ENCODE measurements at places on chromosomes 3 and 15.
A peak's percentile ranks its signal among the peaks of the same experiment; 100 is the strongest.

- no peak for DNase-seq
- no peak overlapping the region for H3K4me3 ChIP-seq
- H3K36me3 ChIP-seq: no peaks in the 10 kb centered on the region
- H3K4me1 ChIP-seq: no peaks in the 10 kb centered on the region
- H3K27ac ChIP-seq: no peak overlapping the region
- peaks cover 14% of the 10 kb centered on the region for H3K27me3 ChIP-seq
These were observed 187.6 kb upstream of the AGTR1 start for GRCh38 chr3:148510116-148510515.

DNA sequence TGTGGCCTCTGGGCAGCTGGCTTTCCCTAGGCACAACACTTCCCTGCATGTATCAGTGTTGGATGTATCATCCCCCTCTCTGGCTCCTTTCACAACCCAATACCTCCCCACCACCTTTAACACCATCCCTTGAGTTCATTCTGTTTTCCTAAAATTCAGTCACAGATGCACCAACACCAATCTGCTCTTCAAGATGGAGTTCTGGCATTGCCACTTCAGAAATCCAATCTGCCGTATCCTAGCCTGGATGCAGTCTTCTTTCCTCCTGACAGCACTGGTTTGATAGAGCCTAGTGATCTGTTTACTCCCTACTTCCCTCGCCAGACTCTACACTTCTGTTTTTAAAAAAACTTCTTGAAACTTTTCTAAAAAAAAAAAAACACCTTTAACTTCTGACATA is 21.7 kb downstream of the PXYLP1 start:
- no peaks in the 10 kb centered on the region for H3K36me3 ChIP-seq
- no peaks in the 10 kb centered on the region for H3K4me1 ChIP-seq
- no peak overlapping the region for H3K4me3 ChIP-seq
- H3K27me3 ChIP-seq: no peaks in the 10 kb centered on the region
- DNase-seq: no peak
- no peak overlapping the region for H3K27ac ChIP-seq

DNA sequence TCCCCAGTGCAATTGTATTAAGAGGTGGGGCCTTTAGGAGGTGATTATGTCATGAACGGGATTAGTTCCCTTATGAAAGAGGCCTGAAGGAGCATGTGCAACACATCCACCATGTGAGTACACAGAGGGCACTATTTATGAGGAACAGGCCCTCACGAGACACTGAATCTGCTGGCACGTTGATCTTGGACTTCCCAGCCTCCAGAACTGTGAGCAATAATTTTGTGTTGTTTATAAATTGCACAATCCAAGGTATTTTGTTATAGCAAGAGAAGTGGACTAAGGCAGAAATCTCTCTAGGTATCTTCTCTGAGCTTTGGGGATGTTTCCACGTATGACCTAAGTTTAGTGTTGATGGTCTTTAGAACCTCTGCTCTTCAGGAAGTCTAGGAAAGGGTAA is 149.3 kb upstream of the CBLB start:
- H3K36me3 ChIP-seq: no peaks in the 10 kb centered on the region
- H3K4me3 ChIP-seq: no peak overlapping the region
- peaks cover 4% of the 10 kb centered on the region for H3K4me1 ChIP-seq
- DNase-seq: no peak
- H3K27me3 ChIP-seq: no peaks in the 10 kb centered on the region
- no peak overlapping the region for H3K27ac ChIP-seq

- no peak overlapping the region for H3K27ac ChIP-seq
- no peaks in the 10 kb centered on the region for H3K36me3 ChIP-seq
- no peaks in the 10 kb centered on the region for H3K27me3 ChIP-seq
- H3K4me1 ChIP-seq: no peaks in the 10 kb centered on the region
- H3K4me3 ChIP-seq: no peak overlapping the region
- no peak for DNase-seq
These were observed 9.9 kb downstream of the ALDH1A3 start for GRCh38 chr15:100889385-100890050.

DNA sequence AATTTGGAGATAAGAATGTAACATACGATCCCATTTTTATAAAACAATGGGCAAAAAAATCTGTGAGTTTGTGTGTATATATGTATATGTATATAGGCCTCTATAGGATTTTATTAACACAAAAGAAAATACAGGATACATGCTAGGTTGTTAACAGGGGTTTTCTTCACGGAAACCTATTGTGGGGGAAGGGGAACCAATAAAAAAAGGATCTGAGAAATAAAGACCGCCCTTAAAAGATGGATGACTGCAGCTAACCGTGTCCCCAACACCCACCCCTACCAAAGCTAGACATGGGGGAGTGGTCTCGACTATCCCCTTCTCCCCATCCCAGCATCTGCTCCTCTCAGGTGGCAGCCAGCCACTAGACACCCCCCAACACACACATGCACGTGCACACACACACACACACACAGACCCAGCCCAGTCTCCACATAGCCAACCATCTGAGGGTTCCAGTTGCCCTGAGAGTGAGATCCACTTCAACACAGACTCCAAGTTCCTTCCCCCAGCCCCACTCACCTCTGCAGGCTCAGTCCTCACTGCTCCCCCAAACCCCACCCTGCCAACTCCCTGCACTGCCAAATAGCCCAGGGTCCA is 132.9 kb downstream of the TPRA1 start:
- H3K4me1 ChIP-seq: peaks cover 4% of the 10 kb centered on the region
- H3K27ac ChIP-seq: no peak overlapping the region
- H3K36me3 ChIP-seq: no peaks in the 10 kb centered on the region

DNA sequence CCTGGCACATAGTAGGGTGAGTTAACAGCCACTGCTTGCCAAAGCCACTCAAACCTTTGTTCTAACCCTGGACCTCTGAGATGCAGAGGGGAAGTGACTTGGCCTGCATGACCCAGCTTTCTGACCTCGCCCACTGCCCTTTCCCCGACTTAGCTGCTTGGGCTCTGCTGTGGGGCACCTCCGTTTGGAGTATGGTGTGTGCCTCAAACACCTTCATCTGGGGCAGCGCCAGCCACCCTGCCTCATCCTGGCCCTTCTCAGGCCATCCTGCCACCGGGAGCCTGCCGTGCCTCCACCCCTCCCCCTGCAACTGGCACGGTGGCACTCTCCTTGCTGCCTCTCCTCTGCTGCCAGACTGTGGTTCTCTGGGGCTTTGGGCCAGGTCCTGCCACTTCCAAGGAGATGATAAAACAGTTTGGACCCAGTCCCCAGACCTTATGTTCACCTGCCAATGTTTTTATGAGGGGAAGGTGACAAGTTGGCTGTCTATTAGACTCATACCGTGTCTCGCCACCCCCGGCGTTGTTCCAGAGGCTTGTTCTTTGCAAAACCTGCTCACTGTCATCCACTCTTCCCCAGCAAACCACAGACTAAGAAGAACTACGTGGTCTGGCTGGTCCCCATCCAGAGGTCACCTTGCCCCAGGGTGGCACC is 32.2 kb downstream of the SLC6A6 start:
- no peaks in the 10 kb centered on the region for H3K36me3 ChIP-seq
- no peaks in the 10 kb centered on the region for H3K27me3 ChIP-seq
- peaks cover 77% of the 10 kb centered on the region for H3K4me1 ChIP-seq
- no peak overlapping the region for H3K4me3 ChIP-seq

- peak overlapping the region; percentile 63 for H3K4me3 ChIP-seq
- no peak for DNase-seq
- no peaks in the 10 kb centered on the region for H3K27me3 ChIP-seq
- H3K27ac ChIP-seq: no peak overlapping the region
- H3K36me3 ChIP-seq: no peaks in the 10 kb centered on the region
- no peaks in the 10 kb centered on the region for H3K4me1 ChIP-seq
These were observed 514 bp downstream of the PLS1 start for GRCh38 chr3:142596726-142597088.

DNA sequence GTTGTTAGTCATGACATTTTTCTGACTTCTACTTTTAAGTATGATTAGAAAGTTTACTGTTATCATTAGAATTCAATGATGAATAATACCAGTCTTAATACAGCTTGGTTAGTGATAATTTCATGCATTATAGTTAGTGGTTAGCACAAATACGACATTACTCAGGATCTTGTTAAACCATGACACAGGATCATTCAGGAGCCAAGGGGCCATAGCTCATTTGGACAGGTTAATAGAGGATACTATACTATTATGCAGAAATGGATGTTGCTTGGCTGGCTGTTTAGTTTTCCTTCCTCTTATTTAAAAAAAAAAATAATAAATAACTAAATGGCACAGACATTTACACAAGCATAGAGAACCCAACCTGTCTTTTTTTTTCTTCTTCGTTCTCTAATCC is 55.5 kb downstream of the NSUN3 start:
- peak; percentile 51 for DNase-seq
- H3K27ac ChIP-seq: no peak overlapping the region
- H3K27me3 ChIP-seq: no peaks in the 10 kb centered on the region
- no peak overlapping the region for H3K4me3 ChIP-seq
- no peaks in the 10 kb centered on the region for H3K36me3 ChIP-seq
- peaks cover 42% of the 10 kb centered on the region for H3K4me1 ChIP-seq

DNA sequence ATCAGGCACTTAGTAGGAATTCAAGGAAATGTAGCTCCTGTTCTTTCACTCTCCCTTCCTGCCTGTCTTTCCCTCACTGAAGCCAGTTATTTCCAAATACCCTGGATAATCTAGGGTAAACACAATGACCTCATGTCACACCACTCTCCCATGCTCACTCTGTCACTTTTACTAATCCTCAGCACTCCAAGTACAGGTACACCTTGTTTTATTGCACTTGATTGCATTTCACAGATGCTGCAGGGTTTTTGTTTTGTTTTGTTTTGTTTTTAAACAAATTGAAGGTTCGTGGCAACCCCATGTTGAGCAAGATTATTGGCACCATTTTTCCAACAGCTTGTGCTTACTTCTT is 40.8 kb downstream of the PPM1L start:
- no peaks in the 10 kb centered on the region for H3K4me1 ChIP-seq
- no peak for DNase-seq
- H3K27ac ChIP-seq: no peak overlapping the region
- H3K4me3 ChIP-seq: no peak overlapping the region

GRCh38 chr3:189041482-189042090 is 130.2 kb upstream of the TPRG1 start:
- no peak overlapping the region for H3K4me3 ChIP-seq
- peaks cover 3% of the 10 kb centered on the region for H3K4me1 ChIP-seq
- DNase-seq: peak; percentile 70
- no peaks in the 10 kb centered on the region for H3K36me3 ChIP-seq
- H3K27ac ChIP-seq: no peak overlapping the region

DNA sequence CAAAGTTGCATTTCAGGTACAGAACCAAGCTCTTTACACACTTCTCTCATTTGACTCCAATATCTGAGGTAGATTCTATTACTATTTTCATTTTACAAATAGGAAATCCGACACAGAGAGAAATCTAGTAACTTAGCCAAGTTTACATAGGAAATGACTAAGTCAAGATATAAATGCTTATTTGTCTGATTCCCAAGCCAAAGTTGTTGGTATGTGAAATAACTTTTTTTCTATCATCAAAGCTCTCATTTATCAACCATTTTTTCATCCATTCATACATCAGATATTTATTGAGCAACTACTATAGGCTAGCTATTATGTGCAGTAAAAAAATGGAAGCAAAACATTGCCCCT is 89.2 kb upstream of the MITF start:
- no peaks in the 10 kb centered on the region for H3K4me1 ChIP-seq
- no peak overlapping the region for H3K4me3 ChIP-seq
- no peak for DNase-seq
- H3K27me3 ChIP-seq: no peaks in the 10 kb centered on the region

- H3K4me3 ChIP-seq: no peak overlapping the region
- no peaks in the 10 kb centered on the region for H3K36me3 ChIP-seq
- no peak for DNase-seq
- H3K4me1 ChIP-seq: peaks cover 5% of the 10 kb centered on the region
These were observed 2.1 kb upstream of the USP4 start for GRCh38 chr3:49341996-49342395.
